Testis (tissue), 5 donors: ENCODE measurements at places on chromosomes 6 and 20. TPM values are rescaled to one million over a fixed set of nuclear protein-coding genes. Genes with fewer than 3 reads are reported as not detected.

GRCh38 chr6:170274713-170275560 is 15.9 kb downstream of the DLL1 start:
- DNase-seq = no peak

- DNase-seq = no peak
These were observed 768.7 kb upstream of the NRSN1 start for GRCh38 chr6:23357185-23357766.

- DNase-seq = no peak
These were observed 3.3 kb upstream of the SLC35B2 start for GRCh38 chr6:44260451-44261297.

- peak; percentile 29 for DNase-seq
These were observed 164.9 kb upstream of the RREB1 start for GRCh38 chr6:6942831-6943230.

Gene PGC
- total RNA-seq = not detected

DNA sequence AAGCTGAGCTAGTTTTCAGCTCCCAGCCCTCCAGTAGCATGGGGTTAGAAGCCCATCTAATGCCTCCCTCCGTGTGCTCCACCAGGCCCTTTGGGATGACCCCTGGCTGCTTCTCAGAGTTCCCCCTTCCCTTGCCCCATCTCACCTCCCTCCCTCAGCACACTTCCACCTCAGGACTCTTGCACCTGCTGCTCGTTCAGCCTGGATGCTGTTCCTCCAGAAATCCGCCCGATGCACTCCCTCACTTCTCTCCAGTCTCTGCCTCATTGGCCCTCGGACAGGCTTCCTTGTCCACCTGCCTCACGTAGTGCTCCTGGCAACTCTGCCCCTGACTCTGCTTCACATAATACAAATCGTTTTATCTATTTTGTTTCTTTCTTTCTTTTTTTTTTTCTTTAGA is 26.8 kb downstream of the FGD2 start:
- no peak for DNase-seq

DNA sequence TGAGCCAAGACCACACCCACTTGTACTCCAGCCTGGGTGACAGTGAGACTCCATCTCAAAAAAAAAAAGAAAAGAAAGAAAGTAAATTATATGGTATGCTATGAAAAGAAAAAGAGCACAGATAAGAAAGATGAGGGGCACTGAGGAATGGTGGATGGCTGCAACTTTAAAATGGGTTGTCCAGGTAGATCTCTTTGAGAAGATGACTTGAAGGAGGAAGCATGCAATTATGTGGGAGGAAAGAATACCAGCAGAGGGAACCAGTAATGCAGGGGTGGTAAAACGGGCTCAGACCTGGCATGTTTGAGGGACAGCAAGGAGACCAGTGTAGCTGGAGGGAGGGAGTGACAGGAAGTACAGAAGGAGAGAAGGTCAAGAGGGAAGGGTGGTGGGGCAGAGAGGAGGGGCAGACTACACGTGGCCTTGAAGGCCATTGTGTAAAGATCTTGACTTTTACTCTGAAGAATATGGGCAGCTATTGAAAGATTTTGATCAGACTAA is 22.3 kb downstream of the LINC00237 start:
- no peak for DNase-seq

Gene CCN6
- 0.99 TPM for total RNA-seq

- no peak for DNase-seq
These were observed 86.2 kb upstream of the PTPRK start for GRCh38 chr6:128606611-128607010.

Gene ENPP1
- total RNA-seq = 12.0 TPM

Gene HEY2
- total RNA-seq = 8.7 TPM

DNA sequence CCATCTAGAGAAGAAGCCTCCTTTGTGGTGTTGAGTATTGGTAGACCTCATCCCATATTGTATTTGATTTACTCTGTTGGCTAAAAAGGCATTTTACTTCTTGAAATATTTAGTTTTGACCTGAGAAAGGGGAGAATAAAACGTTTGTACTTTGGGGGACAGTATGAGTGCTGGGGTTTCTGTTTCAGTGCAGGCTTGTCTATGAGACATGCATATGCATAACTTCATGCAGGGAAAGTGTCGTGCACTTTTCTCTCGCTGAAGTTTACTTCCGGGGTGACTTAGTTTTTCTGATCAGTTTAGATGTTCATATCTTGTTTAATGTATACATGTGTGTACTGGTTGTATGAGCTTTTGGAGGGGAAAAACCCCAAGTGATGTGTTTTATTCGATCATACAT is 59.5 kb downstream of the UTRN start:
- DNase-seq = no peak

Gene TRAPPC3L
- total RNA-seq = 0.39 TPM

DNA sequence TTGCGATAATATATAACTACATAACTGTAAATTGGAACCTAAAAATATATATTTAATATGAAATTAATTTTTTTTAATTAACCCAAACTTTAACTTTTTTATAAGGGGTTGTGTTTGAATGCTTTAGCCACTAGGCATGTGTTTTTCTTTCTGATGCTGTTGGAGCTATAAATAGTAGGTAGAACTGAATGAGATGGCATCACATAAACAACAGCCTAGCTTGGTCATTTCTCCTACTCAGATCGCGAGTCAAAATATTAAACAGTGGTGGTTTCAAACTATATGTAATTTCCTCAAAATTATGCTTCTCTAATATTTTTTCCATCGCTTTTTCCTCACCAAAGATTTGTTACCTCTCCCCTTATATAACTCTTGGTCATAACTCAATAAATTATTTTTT is 243.2 kb downstream of the ARID1B start:
- DNase-seq = no peak

DNA sequence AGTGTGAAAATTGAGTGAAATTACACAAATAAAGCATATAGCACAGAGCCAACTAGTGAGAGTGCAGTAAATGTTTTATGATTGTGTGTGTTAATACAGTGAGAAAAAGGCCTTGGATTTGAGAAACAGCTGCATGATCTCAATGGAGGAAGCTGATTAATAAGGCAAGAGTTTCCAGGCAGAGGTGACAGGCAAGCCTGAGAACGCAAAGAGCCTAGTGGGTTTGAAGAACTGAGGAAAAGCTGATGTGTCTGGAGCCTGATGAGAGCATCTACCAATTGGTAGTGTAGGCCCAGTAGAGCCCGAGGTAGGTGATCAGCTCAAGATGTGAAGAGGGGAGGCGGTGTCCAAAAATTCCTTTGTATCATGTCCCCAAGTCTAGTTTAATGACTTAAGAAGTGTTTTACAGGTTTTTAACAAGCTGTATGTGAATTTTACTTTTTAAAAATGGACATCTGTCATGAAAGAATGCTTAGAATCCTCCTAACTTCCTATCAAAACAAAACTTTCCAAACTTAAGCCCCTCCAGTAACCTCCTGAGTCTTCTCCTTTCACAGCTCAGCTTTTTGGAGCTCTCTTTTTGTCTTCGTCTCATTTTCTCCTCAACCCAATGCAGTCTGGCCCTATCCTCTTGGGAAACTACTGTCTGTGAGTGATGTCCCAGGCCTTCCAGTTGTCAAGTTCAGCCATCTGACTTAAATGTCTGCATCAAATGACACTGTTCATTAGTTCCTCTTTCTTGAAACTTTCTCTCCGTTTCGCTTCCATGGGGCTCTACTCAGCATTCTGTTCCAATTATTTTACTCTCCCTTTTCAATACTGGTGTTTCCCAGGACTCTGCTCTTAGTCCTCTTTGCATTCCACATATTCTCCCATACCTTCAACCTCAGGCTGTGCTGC is 1.2 kb downstream of the CDC40 start:
- no peak for DNase-seq

Gene SOX4
- total RNA-seq = 42.9 TPM

DNA sequence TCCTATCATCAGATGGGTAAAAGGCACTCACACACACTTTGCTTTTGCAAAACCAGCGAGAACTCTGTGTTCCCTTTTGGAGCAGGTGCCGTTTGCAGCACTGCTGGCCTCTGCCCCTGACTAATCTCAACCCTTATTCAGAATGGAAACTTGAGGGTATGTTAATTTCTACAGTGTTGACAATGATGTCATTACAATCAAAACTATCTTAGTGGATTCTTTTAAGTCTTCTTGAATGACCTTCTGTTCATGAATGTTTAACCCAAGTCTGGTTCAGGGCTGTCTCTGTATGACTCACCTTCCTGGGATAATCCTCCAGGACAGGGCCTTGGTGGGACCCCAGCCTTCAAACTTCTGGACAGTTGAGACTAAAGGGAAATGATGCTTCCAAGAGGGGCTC is 197.9 kb downstream of the CDH4 start:
- no peak for DNase-seq

DNA sequence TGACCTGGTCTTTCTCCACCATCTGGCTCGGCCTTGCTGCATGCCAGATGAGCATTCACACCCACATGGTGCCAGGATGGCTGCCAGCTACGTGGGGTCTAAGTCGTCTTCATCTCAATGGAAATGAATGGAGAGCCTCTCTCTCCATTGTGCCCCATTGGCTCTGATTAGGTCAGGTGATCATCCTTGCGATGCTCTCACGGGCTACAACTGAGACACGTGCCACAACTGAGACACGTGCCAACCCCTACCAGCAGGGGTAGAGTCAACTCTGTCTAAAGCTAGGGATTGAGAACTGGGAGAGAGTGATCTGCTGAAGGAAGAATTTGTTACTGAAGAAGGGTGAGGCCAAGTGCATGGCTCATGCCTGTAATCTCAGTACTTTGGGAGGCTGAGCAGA is 67.3 kb upstream of the RALY start:
- DNase-seq = no peak

Gene EPB41L1
- total RNA-seq = 63.7 TPM

DNA sequence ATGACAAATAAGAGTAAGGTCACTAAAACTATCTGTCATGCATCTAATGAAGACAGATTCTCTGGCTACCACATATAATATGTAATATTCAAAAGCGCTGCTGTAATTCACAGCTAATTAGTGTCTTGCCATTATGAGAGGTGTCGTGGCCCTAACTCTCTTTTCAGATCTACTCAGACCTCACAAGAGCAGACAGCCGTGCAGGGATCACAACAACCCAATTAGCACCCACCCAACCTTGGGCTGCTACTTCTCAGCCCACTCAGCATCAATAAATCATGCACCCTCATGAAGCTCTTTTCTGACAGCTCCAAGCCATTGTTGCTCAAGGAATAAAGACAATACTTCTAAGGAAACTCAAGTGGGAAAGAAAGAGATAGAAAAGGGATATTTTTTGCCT is 61.5 kb downstream of the FRK start:
- DNase-seq = no peak

- DNase-seq = peak; percentile 5
These were observed 100.8 kb upstream of the FRMD1 start for GRCh38 chr6:168179702-168180382.

DNA sequence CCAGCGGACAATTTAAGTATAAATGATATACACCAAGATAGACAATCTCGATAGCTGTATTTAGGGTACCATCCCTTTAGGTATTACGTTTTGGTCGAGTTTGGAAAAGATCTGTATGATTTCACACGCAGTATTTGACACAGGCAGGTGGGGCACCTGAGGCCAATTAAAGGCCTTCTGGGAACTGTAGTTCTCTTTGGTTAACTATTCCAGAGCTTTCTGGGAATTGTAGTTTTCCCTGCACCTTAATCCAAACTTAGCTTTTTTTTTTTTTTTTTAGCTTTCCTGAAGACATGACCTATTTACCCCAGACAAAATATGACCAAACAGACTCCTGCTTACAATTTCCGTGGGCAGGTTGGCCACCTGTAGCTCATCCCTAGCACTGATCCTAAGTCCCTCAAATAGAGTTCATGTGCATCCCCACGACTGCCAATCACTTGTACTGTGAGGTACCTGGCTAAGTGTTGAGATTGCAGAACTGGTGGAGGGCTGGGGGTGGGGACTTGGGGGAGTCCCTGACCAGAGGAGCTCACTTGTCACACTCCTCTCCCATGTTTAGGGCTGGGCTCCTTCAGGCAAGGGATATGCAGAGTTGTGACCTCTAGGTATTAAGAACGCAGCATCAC is 999 bp upstream of the EHMT2 start:
- peak; percentile 58 for DNase-seq

Gene HNF4A
- 1.2 TPM for total RNA-seq

DNA sequence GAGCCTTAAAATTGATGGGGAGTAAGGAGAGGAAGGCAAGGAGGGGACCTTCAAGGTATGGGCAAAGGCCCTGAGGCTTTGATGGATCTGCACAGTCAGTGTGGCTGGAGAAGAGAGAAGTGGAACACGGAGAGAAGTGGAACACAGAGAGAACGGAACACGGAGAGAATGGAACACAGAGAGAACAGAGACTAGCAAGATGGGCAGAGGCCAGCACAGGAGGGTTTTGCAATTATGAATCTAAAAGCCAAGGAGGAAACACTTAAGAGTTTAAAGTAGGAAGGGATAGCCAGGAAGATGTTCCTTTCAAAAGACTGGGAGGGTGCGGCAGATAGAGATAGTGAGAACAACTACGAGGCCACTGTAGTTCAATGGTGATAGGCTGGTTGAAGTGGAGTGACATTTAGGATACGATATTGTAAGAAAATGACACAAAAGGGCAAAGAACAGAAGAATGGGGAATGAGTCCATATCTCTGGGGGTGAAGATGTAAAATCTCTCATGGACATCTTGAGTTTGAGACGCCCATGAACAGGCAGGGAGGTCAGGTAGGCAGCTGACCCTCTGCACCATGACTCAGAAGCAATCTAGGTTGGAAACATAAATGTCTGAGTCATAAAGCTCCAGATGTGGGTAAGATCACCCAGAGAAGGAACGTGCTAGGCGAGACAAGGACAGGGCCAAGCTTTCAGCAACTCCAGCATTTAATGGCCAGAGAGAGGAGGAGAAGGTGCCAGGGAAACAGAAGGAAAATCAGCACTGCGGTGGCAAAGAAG is 25.4 kb downstream of the ZMYND8 start:
- DNase-seq = no peak

Gene OCSTAMP
- 0.56 TPM for total RNA-seq

GRCh38 chr6:35911871-35912653 is 8.8 kb downstream of the SRPK1 start:
- no peak for DNase-seq

DNA sequence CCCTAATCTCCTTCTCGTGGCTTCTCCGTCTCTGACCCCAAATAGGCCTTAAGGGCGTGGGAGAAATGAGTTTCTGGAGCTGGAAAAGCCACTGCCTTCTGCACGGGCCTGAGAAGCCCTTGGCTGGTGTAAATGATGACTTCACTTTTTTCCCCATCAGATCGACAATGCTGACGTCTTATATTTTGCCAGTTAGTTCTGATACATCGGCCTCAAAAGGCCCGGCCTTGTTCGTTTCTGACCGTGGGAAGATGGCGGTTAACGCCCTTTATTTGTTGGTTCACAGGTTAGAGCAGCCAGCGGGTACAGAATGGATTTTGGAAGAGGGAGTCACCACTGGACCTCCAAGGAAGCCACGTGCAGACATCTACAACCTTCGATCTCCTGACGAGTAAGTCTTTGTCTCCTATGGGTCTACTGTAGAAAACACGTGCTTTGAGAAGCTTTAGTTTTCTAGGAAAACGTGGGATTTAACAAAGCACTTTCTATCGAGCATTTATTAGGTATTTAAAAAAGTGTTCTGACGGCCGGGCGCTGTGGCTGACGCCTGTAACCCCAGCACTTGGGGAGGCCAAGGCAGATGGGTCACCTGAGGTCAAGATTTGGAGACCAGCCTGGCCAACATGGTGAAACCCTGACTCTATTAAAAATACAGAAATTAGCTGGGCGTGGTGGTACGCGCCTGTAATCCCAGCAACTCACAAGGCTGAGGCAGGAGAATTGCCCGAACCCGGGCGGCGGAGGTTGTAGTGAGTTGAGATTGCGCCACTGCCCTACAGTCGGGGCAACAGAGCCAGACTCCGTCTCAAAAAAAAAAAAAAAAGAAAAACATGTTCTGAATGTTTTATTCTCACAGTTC is 1.2 kb upstream of the ZNFX1 start:
- peak; percentile 21 for DNase-seq

GRCh38 chr6:144338951-144339700 is 54.0 kb downstream of the UTRN start:
- no peak for DNase-seq

GRCh38 chr6:138996524-138996923 is 8.5 kb upstream of the REPS1 start:
- DNase-seq = no peak
